SK-N-MC (cell line): ENCODE measurements at places on chromosomes 5 and 9.

DNA sequence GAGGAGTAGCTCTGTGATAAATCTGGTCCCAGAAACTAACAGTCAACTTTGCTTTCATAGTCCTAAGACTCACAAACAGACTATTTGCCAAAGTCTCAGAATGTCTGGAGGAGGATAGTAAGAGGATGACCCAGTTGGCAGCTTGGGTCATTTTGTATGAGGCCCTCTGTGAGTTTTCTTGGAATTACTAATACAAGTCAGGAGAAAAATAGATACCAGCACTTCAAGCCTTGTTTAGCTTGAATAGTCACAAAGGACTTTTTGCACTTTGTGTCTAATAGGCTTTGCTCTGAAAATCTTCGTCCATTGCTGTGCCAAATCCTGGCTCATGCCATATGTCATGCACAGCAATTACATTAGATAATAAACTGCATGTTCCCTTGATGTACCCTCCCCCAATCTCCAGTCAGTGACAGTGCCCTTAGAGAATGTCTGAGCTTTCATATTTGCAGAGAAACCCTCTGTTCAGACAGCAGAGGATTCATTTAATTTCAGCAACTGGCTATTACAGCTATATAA, 612.8 kb downstream of the CSNK1G3 start:
- DNase-seq, result no peak

GRCh38 chr5:33319151-33319550, 121.6 kb upstream of the TARS1 start:
- DNase-seq, result no peak

GRCh38 chr9:20065046-20065445, 276.2 kb upstream of the SLC24A2 start:
- no peak for DNase-seq

DNA sequence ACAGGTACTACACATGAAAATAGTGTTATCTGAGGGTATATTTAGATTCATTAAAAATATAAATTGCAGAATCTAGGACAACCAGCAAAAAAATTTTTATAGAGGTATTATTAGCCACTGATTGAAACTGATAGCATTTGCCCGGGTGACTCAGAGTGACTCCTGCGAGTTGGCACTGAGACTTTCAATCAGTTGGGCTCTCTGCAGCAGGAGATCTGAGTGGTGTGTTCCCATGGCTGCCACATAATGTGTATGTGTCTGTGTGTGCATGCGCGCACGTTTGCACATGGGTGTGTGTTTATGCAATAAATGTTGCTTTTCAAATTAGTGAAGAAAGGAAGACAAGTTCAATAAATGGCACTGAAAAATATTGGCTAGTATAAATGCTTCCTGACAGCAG, 100.1 kb upstream of the MRPS30 start:
- DNase-seq, result no peak

GRCh38 chr5:59656351-59657254, 236.9 kb downstream of the PDE4D start:
- DNase-seq, result no peak

DNA sequence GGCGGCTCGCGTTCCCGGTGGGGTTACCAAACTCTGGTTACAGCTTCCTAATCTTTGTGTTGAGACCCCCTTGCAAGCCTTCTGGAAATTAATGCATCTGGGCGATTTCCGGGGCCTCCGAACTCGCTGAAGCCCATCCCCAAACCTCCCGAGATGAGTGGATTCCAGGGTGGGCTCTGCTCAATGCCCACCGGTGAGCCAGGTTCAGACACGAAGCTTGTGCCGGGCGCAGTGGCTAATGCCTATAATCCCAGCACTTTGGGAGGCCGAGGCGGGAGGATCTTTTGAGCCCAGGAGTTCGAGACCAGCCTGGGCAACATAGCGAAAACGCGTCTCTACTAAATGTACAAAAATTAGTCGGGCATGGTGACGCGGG, 356 bp upstream of the HACD4 start:
- no peak for DNase-seq

- DNase-seq, result no peak
Observed at GRCh38 chr9:81724242-81724889, 35.0 kb upstream of the TLE1 start.

- DNase-seq, result no peak
Observed at GRCh38 chr5:84494453-84494852, 109.8 kb upstream of the EDIL3 start.
